Heart left ventricle (tissue), 16 donors: ENCODE measurements at places on chromosomes 12 and 14. TPM values are rescaled to one million over a fixed set of nuclear protein-coding genes. Genes with fewer than 3 reads are reported as not detected.

DNA sequence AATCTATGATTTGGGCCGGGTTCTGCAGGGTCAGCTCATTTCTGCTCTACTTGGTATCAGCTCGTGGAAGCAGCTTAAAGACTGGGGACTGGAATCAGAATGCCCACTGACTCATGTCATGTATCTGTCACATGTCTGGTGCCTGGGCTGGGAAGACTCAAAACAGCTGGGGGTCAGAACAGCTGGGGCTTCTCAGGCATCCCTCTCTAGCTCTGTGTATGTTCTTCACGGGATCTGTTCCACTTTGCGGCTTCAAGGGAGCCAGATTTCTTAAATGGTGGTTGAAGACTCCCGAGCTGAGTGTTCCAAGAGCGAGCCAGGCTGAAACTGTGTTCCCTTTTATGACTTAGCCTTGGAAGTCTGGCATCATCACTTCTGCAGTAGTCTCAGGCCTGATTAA, 11.9 kb downstream of the AEBP2 start:
- no peak for DNase-seq

MYF6 gene
- total RNA-seq: not detected

- DNase-seq: no peak
Observed at GRCh38 chr12:29744365-29744764, 39.4 kb downstream of the TMTC1 start.

- no peak for DNase-seq
Observed at GRCh38 chr12:27794818-27795584, 15.0 kb upstream of the MANSC4 start.

- DNase-seq: no peak
Observed at GRCh38 chr12:2035431-2036055, 17.2 kb upstream of the CACNA1C start.

DNA sequence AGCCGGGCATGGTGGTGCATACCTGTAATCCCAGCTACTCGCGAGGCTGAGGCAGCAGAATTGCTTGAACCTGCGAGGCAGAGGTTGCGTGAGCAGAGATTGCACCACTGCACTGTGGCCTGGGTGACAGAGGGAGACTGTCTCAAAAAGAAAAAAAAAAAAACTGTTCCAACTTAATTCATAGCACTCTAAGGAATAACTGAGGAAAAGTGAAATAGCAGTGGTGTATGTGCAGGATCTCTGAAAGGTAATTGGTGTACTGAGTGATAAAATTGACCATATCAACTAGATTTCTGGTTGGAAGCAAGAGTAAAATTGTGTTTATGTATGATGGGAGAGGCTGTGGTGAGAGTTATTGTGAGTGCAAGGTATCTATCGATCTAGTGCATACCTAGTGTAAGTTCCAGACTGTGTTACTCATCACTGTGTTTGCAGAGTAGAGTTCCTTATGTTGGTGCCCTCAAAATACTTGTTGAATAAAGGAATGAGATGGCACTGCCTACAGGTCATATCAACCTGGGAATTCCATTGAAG, 6.3 kb downstream of the CAND1 start:
- DNase-seq: no peak

TTC9 gene
- 3.0 TPM for total RNA-seq

TMPRSS12 gene
- not detected for total RNA-seq

- peak; percentile 79 for DNase-seq
Observed at GRCh38 chr12:46473634-46474329, 101.2 kb upstream of the SLC38A2 start.

PRB2 gene
- not detected for total RNA-seq

BTG1 gene
- total RNA-seq: 58.3 TPM

OVCH1 gene
- total RNA-seq: not detected

GRCh38 chr14:53044486-53044885, 93.6 kb upstream of the FERMT2 start:
- DNase-seq: no peak

DNA sequence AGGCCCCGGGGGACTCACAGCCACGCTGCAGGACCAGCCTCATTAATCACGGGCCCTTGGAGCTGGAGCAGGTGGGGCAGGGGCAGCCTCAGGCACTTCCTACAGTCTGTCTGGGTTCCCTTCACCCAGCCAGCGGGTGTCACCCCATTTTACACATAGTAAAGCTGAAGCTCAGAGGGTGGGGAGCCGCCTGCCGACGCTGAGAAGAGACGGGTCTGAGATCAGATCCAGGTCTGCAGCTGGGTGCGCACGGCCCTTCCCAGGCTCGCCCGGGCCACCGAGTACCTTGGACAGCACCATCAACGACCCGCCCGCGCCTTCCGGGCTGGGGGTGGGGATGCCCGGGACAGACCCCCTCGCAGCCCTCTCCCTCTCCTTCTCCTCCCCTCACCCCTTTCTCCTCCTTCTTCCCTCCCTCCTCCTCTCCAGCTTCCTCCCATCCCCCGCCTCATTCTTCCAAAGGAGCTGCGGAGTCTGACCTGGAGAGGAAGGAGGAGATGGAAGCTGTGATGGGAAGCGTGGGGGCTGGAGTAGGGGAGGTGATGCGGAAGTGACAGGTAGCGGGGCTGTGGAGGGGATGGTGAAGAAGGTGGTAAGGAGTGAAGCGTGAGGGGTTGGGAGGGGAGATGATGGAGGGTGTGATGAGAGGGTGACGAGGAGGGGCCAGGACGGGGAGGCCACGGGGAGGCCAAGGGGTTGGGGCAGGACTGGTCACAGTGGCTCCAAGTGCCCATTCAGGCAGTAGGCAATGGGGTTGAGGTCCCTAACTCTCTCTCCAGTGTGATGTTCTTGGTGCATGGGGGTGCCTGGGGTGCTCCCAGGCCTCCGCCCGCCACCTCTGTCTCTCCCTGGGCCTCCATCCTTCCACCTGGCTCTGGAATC, 8.8 kb downstream of the DTX1 start:
- no peak for DNase-seq

GRCh38 chr14:35045798-35046047, 349 bp upstream of the FAM177A1 start:
- DNase-seq: no peak

DNA sequence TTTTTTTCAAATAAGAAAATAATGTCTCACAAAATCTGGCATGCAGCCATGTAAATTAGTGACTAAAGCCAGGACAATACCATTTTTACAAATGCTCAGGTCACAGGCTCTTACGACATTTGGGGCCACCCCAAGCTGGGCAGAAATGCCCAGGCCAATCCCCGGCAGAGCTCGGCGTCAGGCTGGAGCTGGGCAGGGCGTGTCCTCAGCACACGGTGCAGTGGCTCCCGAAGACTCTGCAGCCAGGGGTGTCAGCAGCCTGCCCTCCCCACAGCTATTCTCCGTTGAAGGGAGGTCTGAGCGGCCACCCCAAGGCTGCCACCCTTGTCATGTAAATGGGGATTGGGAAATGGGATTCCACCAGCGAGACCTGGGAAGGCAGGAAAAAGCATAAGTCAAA, 158.6 kb downstream of the DICER1 start:
- no peak for DNase-seq

OR4E2 gene
- not detected for total RNA-seq

GRCh38 chr14:24928386-24928900, 121.5 kb downstream of the STXBP6 start:
- no peak for DNase-seq

DNA sequence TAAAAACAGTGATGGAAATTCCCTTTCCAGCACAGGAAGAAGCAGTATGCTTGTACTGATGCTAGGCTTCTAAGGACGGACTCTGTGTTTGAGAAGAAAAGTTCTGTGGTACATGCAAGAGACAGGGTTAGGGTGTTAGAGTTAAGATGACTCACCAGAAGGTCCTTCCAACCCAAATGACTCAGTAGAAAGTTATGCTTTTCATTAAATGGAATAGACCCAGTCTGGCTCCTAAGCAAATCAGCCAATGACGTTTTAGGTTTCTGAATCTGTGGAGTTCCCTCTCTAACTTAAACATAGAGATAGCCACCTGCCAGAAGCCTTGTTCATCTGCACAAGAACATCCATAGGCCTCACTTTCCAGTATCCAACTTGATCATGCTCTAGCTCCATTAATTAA, 5.7 kb downstream of the PTHLH start:
- no peak for DNase-seq

DNA sequence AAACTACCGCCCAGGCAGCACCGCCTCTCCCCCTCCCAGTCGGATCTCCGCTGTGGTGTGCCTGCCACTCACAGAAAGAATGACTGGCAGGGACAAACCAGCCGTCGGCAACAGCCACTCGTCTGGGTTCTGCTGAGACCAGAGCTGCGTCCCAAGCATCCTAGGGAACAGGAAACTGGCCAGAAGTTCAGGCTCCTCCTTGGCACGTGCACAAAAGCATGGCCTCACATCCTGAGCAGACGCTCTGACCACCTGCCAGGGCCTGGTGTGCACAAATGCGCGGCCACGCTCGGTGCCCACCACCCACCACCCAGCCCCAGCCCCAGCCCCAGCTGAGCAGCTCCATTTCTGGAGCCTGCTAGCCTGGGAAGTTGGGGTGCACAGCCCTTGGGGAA, 214.8 kb downstream of the DPF3 start:
- peak; percentile 74 for DNase-seq

GRCh38 chr14:60225265-60225664, 23.8 kb upstream of the PPM1A start:
- no peak for DNase-seq

DNA sequence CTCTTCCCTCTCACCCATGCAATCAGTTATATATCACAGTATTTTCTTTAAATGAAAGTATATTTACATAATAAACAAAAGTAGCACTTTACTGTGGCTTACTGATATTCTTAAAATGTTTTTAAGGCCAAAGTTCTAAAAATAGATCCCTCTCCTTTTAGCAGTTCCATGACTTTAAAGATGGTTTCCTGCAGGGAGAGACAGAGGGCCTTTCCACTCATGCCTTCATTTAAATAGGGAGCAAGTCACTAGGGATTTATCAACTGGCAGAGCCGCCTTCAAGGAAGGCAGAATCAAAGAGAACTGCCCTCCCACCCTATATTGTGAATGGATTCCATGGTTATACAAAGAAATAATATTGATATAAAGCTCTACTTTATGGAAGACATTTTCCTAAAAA, 55.5 kb downstream of the DUSP16 start:
- DNase-seq: no peak

SLCO1C1 gene
- 4.2 TPM for total RNA-seq

HAL gene
- total RNA-seq: 0.12 TPM

DNA sequence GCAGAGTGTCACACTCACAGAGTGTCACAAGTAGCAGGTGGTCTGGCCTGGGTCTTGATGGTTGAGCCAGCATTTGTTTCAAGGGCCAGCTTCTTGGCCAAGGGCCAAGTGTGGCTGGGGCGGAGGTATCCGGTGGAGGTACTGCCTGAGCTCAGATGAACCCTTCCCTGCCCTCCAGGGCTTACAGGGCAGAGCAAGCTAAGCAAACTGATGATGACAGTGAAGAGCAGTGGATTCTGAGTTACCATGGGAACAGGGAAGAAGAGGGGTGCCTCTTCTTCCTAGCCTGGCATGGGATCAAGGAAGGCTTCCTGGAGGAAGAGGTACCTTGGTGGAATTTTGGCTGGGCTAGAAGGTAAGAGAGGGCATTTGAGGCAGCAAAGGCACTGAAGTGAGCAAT, 35.7 kb downstream of the MVK start:
- no peak for DNase-seq

- DNase-seq: no peak
Observed at GRCh38 chr14:72673179-72673578, 220.7 kb downstream of the DPF3 start.
